ENCODE measurements at places on chromosomes 2 and 18.

GRCh38 chr2:64727013-64727767, 73.5 kb upstream of the SERTAD2 start:
- DNase-seq, result peak; percentile 95

DNA sequence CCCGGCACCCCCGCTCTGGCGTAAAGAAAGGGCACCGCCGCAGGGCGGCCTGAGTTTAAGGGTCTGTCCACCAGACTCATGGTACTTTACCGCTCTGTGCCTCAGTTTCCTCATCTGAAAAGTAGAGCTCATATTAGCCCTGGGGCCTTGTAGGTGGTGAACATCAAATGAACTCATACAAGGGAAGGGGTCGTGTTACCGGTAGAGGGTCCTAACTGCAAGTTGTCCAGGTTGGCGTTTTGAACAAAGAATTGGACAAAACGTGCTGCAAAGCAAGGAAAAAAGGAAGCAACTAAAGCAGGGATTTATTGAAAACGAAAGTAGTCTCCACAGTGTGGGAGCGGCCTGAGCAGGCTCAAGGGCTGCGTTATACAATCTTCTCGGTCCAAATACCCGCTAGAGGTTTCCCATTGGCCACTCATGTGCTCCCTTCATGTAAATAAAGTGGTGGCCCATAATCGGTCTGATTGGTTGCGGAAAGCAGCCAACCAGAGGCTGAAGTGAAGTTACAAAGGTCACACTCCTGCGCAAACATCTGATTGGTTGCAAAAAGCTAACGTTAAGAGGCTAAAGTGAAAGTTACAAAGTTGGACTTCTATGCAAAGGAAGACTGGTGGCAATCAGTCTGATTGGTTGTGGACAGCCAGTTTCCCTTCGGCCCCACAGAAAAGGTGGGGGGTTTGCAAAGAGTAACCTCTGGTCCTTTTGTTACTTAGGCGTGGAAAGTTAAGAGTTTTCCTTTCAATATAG, 80.7 kb upstream of the LDLRAD4 start:
- DNase-seq, result peak; percentile 89

GRCh38 chr18:9869715-9870430, 15.9 kb upstream of the TXNDC2 start:
- no peak for DNase-seq

DNA sequence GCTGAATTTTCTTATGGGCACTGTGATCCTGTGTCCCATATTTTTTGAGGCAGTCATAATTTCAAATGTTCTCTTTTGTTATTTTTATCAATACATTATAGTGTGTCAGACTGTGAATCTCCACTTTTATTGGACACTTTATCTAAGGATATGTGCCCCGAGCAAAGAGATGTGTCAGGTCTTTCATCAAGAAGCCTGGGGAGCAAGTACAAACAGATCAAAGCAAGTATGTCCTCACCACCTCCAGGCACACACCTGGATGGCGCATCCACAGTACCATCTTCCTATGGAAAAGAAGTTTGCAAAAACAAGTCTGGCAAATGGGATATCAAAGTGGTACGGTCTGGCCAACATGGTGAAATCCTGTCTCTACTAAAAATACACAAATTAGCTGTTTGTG, 81.0 kb upstream of the ZNF236 start:
- DNase-seq, result no peak

GRCh38 chr2:21770787-21771186, 647.0 kb downstream of the TDRD15 start:
- DNase-seq, result no peak

DNA sequence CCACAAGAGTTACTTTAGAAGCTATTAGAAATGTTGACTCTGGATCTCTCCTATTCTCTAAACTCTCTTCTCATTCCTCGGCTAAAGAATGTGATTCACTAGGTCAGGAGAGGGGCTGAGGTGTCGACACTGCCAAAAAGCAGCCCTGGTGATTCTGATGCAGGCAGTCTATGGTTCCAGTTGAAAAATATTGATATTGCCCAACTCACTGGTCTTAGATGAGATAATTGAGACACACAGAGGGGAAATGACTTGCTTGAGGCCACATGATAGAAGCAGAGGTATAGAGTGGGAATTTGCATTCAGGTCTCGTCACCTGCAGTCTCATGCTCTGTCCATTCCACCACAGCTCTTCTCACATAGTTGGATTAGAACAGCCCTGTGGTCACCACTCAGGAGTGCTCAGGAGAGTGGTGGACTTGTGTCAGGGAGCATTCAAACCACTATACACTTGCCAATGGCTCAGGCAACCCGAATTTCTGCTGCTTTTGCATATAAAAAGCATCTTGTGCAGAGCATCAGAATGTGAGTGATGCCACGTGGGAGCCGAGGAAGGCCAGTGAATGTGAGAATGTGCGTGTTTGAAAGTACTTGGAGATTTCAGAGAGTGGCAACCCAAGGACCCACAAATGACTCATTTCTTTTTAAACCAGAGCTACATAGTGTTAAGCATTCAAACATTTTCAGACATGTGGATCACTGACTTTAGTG, 65.1 kb upstream of the CTLA4 start:
- no peak for DNase-seq

Data from Karpas-422 (cell line).